ENCODE measurements at places on chromosomes 16 and 17. TPM values are rescaled to one million over a fixed set of nuclear protein-coding genes. Genes with fewer than 3 reads are reported as not detected.

GAST gene
- total RNA-seq: not detected

TSPAN10 gene
- 1.2 TPM for total RNA-seq

HBZ gene
- total RNA-seq: 0.85 TPM

TOX3 gene
- total RNA-seq: 1.1 TPM

FNDC8 gene
- total RNA-seq: not detected

ZG16B gene
- total RNA-seq: 2.4 TPM

PLEKHM1 gene
- total RNA-seq: 14.2 TPM

SSTR5 gene
- total RNA-seq: 0.32 TPM

NLRC3 gene
- total RNA-seq: 1.2 TPM

CRHR1 gene
- total RNA-seq: 0.26 TPM

PRSS21 gene
- total RNA-seq: not detected

RASL10B gene
- 0.69 TPM for total RNA-seq

CCNF gene
- 9.6 TPM for total RNA-seq

ADORA2B gene
- 5.9 TPM for total RNA-seq

BAHCC1 gene
- total RNA-seq: 10.1 TPM

C16orf92 gene
- total RNA-seq: not detected

MTSS2 gene
- 29.3 TPM for total RNA-seq

CACNA1H gene
- total RNA-seq: 10.6 TPM

YBX2 gene
- total RNA-seq: 0.37 TPM

C17orf50 gene
- not detected for total RNA-seq

LRRC3C gene
- total RNA-seq: not detected

SLC13A5 gene
- not detected for total RNA-seq

ICAM2 gene
- total RNA-seq: 29.0 TPM

KRTAP1-5 gene
- total RNA-seq: not detected

TMEM114 gene
- not detected for total RNA-seq
